Activated B cell treated with CpG ODN at 0.5 μM for 24 hours (primary cell): ENCODE measurements at places on chromosomes 1 and 21.

- peak; percentile 50 for DNase-seq
Observed at GRCh38 chr1:154405747-154406571, 816 bp downstream of the IL6R start.

DNA sequence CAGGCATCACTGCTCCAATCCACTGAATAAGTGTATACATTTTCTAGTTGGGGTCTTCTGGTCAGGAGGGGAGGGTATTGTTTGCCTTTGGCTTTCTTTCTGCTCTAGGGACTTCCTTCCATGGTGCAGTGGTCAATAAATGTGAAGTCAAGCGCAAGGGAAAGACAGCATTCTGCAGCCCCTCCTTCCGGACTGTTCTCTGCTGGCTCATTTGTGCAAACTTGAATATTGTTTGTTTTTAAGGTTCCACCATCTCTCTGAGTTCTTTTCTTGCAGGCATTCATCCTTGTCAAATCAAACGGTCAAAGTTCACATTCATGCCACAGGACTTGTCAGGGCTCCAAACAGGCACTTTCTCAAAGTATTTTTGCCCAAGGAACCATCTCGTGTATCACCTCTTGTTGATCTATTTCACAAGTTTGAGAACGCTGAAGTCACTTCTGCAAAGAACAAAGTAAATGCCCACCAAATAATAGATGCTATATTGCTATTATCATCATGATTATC lies 205.6 kb upstream of the KAZN start:
- no peak for DNase-seq

- no peak for DNase-seq
Observed at GRCh38 chr1:166852918-166853317, 13.6 kb downstream of the POGK start.

DNA sequence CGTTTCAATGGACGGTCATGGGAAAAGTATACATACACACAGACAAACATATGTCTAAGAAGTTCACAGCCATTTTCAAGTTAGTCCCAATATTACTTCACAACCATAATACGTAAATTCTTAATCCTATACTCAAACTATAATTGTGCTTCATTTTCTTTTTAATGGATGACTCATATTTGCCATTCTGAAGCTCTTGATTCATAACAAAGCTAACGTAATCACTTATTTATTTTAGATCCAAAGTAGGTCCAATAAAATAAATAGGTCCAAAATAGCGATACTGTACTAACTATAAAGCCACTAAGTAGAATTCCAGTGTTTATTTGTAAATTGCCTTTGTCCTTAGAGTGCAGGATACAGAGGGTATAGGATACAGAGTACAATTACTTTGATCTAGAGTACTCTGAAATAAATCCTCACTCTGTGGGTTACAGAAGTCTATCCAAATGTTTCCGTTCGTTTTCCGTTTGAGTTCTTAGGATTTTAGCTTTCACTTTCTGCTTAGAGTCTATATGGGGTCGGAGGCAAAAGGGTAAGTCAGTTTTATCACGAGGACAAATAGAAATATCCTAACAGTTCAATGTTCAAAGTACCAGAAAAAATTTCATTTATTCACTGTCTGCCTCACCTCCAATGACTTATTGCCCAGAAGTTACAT lies 8.8 kb upstream of the C1orf115 start:
- no peak for DNase-seq

DNA sequence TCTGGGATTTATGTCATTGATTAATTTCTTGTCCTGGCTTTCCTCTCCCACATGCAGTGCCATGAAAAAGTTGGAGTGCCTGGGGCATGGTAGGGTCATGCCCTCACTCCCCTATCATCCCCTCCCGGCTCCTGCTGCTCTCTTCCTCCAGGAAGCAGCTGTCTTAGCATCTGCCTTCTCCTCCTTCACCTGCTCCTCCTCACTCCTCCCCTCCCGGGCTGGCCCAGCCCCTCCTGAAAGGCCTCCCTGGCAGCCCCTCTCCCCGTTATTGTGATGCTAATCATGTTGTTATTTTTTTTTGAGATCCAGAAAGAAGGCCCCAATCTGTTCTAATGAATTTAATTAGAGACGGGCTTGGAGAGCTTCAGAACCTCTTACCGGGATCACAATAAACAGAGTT lies 36.3 kb upstream of the NFASC start:
- no peak for DNase-seq

- DNase-seq = no peak
Observed at GRCh38 chr1:164780111-164780812, 221.3 kb downstream of the PBX1 start.

DNA sequence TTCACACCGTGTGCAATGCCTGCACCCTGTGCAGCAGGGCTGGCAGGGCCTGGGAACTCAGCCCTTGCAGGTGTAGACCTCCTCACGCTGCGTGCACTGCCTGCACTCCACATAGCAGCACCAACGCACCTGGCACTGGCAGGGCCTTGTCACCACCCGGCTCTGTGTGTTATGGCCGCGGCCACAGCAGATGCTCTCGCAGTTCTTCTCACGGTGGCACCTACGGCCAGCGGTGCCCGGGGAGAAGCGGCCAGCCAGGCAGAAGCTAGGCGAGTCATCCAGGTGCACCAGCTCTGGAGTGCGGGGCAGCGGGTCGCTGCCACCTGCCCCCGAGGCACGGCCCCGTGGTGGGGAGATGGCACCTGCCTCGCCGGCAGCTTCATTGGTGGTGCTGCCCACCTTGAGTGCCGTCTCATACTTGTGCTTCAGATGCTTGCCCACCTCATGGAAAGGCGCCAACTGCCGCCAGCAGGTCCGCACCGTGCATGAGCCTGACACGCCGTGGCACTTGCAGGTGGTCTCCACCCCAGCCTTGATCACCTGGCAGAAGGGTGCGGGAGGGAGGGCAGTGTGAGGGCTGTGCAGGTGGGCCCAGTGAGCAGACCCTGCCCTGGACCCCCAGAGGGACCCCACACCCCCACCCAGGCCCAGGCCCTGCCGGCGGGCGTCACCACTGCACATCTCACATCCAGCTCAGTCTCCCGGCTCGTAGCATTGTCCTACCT lies 26.1 kb downstream of the WNT9A start:
- DNase-seq = no peak

GRCh38 chr1:178629252-178630154 lies 95.5 kb upstream of the RALGPS2 start:
- DNase-seq = no peak

- no peak for DNase-seq
Observed at GRCh38 chr1:211915924-211916323, 85.4 kb upstream of the LPGAT1 start.

DNA sequence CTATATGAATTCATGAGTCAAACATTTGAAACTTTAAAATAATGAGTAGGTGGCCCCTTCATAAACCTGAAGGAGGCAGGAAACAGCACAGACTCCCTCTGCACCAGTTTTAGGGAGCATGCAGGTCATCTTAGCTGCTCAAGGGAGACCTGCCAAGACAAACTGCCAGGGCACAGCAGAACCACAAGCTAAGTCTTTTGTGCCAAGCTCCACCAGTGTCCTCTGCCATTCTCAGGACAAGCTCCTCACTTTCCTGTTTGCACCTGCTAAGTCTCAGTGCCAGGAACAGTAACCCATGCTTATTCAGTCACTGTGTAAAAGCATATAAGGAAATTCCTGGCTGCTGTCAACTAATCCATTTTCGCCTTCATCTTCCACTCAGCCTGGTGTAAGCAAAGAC lies 368.9 kb downstream of the SEC16B start:
- DNase-seq = no peak

- DNase-seq = no peak
Observed at GRCh38 chr1:173392895-173393658, 84.1 kb upstream of the PRDX6 start.

GRCh38 chr1:116677474-116678062 lies 10.0 kb upstream of the IGSF3 start:
- no peak for DNase-seq
